ENCODE measurements at places on chromosomes 7 and 10.

DNA sequence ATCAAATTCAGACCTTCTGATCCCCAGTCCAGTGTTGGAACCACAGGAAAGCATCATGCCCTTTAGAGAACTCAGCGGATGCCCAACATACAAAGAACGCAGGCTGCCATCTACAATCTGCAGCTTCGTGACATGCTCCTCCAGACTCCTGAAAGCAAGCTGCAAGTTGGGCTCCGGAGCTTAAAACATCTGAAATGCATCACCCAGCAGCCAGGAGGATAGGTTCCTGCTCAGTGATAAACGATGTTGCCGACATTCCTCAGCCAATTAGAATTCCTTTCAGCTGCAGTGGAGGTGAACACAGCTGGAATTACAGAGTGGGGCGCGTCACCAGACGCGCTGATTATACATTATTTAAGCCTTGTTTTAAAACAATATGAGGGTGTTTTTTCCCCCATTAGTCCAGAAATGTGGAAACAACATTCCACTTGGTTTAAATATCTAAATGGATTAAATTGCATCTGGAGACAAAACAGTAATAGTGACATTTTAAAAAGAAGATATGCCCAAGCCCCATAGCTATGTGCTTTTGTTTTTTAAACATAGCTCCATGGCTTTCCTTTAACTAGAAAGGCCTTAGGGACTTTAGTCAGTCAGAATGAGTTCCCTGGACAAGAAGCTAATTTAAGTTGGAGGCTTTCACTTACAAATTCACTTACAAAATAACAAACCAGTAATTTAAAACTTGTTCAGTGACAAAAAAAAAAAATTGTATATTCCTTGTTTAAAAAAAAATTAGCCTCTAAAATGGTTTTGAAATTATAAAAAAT, 6.3 kb downstream of the SMURF1 start:
- no peak for DNase-seq

DNA sequence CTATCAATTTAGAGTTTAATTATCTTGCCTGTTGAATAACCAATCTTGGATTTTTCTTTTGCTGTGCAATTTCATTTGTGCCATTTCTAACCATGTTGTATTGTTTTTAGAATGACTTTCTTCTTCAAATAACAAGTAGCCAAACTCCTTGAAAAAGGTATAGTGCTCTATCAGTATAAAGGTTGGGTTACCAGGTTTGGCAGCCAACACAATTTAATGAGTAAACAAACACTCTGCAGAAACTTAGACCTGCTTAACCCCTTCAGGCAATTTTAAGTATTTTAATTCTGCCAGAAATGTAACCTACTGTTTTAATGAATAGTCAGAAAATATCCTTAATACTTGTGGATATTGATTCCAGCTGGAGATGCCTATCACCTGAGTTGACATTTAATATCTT, 299.8 kb downstream of the ARL4A start:
- DNase-seq = no peak

DNA sequence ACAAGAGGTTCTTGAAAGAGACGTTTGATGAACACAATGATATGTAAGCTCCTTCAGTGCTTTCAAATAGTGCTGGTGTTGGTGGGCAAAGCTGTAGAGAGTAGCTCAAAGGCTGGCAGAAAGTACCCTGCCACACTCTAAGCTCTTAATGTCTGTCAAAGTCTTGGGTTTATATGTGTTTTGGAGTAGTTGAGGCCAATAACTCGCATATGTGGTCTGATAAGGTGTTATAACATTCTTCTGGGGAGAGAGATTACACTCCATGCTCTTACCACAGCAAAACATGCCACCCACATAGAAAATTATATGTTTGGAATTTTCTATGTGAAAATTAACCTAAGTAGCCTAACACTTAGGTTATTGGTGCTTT, 30.8 kb upstream of the NME8 start:
- no peak for DNase-seq

- no peak for DNase-seq
Observed at GRCh38 chr10:133135116-133135465, 24.9 kb upstream of the KNDC1 start.

GRCh38 chr7:114334989-114335388, 79.6 kb upstream of the FOXP2 start:
- DNase-seq = no peak

GRCh38 chr7:125347269-125347668, 417.6 kb upstream of the POT1 start:
- DNase-seq = no peak

- DNase-seq = no peak
Observed at GRCh38 chr10:43857206-43857930, 208.7 kb upstream of the ZNF32 start.

GRCh38 chr7:99024066-99024465, 119.8 kb downstream of the SMURF1 start:
- DNase-seq = no peak

DNA sequence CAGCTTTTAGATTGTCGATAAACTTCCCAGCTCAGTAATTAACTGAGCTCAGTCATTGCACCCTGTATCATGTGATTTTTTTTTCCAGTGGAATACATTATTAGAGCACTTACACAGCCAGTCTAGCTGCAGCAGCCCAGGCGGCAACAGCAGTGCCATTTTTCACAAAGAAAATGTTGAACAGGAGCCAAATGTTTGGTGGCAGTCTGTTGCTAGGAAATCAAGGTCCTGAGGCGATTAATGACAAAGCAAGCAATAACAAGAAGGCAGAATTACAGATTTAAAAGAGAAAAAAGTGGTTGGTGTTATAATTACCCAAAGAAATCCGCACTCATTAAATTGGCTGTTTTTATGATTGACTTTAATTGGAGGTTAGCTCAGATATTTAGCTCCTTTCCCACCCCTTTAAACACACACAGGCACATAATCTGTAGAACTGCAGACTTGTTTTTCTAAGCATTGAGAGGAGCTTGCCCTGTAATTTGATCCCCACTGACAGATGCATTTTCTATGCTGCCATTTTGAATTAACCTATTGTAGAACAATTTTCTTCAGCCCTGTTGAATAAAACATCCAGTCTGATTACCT, 267.4 kb downstream of the ADK start:
- no peak for DNase-seq

- no peak for DNase-seq
Observed at GRCh38 chr10:123906884-123907652, 15.5 kb upstream of the CPXM2 start.

GRCh38 chr10:103479135-103479534, at the start of gene CALHM3:
CALHM3 (minus strand) TSS chr10:103479240; CDS start chr10:103479032, 208 bp downstream.
- peak; percentile 83 for DNase-seq

DNA sequence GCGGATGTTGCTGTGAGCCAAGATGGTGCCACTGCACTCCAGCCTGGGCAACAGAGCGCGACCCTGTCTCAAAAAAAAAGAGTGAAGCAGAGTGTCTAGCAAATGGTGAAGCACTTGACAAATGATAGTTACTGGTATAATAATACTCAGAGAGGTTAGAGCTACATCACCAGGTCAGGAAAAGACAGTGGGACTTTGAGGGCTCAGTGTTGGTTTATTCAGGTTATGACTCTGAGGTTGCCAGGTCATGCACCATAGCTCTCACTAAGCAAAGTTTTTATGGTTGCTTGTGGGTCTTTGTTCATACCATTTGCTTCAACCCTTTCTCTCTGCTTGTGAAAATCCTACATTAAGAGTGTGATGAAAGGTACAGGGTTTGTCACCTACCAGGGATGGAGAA, 13.6 kb downstream of the MRPS33 start:
- no peak for DNase-seq

DNA sequence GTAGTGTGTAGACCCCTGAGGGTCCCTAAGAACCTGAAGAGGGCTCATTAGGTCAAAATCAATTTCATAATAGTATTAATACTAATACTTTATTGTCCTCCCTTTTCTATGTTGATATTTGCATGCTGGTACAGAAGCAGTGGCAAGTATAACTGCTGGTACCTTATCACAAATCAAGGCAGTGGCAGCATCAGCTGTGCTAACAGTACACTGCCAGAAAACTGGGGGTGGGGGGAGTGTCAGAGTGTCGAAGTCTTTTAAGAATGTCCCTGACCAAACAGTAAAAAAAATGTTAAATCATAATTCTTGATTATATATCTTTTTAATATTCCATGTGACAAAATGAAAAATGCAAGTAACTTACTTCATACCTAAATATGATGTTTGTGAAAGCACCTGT, 716.9 kb downstream of the MAGI2 start:
- DNase-seq = no peak

DNA sequence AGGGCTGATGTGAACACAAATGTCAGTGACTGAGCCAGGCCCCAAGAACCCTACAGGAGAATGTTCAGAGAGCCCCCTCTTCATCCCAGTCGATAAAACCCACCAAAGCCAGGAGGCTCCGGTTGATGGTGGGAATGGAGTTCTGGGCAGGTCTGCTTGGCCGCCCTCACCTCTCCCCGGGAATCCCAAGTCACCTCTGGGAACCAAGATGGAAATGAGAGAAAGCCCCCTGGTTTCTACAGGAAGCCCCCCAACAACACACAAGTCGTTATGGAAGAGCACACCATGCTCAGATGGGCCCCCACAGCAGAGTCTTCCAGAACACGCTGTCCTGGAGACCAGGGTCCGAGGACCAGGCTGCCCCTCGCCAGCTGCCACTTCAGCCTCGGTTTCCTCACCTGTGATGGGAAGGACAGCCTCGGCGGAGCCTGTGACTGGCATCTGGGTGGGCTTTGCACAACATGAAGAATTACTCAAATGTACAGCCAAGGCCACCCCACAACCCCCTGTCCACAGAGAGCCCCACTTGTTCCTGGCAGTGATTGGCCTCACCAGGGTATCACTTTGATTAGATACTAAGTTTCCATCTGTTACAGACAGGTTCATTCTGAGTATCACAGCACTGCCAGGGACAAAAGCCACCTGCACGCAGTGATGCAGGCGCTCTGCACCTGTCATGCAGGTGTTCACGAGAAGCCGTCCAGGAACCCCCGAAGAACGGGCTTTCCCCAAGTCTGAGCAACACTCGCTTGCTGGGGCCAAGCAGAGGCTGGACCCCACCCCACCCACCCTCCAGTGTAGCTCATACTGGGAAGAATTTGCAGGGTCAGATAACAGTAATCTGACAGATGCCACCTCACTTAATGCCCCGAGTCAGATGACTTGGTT, 57.6 kb downstream of the MKI67 start:
- no peak for DNase-seq

DNA sequence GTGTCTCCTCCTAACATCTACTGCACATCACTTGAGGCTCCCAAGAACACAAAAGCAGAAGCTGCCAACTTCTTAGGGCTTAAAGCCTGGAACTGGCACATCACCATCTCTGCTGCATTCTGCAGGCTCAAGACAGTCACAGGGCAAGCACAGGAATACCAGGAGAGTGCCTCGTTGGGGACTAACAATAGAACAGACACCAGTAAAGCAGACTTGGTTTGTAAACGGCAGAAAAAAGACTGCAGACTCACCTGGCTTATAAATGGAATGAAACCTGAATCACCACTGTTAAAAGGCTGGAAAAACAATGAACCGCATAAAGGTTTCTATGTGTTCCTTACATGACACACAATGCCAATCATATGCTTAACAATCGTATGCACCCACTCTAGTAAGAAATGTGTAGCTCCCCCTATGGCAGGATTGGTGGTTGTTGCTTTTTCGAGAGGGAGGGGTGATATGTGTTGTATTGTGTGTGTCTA, 12.8 kb downstream of the RHEB start:
- DNase-seq = no peak

DNA sequence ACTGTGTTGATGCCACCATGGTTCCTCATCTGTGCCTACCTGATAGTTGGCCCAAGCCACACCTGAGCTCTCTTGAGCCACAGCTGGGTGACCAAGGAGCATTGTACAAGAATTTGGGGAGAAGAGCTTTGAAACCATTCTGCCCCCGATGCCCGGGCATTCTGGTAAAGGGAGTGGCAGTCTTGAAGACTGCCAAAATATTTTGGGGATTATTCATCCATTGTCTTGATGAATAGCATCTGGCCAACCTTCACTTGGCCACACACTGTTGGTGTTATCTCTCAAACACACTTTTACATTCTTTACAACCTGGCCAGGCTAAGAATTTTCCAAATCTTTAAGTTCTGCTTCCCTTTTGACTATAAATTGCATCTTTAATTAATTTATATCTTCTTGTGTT, 113.1 kb upstream of the PCBD1 start:
- DNase-seq = no peak

- DNase-seq = no peak
Observed at GRCh38 chr7:49333180-49333881, 409.0 kb downstream of the CDC14C start.

DNA sequence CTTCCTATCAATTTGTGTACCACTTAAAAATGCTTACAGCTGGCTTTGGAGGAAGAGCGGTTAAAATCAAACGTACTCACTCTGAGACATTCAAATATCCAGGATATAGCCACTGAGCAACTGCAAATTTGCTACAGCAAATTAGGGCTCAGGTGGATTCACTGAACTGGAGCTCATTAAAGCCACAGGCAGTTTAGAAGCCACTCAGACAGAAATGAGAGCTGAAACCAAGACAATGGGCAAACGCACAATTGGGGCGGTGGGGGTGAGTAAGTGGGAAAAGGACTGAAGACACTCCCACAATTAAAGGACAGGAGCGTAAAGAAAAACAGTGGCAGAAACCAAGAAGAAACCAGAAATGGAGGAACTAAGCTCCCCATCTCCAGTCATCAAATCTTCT, 20.5 kb downstream of the MPP7 start:
- no peak for DNase-seq

DNA sequence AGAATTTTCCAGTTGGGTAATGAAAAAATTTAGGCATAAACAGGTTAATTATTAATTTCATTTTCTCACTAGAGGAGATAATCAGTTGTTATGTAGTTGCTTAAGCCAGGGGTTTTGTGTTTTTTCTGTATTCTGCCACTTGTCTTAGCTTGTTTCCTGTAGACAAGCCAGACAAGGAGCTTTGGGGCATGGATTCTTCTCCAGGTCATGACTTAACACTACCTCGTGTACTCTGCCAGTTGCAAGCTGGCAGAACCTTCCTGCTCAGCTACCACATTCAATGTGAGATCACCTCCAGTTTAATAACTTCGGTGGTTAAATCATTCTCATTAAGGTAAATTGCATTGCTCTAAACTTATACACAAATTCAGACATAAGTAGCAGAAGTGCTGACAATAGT, 1.8 kb downstream of the CCM2 start:
- no peak for DNase-seq

GRCh38 chr10:28777911-28778310, 100.6 kb downstream of the BAMBI start:
- DNase-seq = no peak

DNA sequence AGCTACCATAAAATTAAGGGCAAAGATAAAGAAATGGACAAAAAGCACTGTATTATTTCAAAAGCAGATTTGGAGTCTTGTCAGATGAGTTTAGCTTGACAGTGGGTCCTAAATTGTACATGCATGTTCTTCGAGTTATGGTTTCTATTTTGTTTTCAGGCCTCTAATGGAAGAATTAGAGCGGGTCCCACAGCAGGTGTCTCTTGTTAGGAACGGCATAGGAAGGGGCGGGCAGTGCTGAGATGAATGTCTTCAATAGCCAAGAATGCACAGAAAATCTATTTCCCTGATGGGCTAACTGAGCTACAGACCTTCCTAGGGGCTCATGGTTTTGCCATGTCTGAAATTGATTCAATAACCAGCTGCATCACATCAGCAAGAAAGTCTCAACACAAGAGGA, 304.4 kb downstream of the FRMD4A start:
- no peak for DNase-seq

- DNase-seq = no peak
Observed at GRCh38 chr10:30596013-30596412, 33.5 kb downstream of the LYZL2 start.

All from LoVo (cell line).